GM10248 (cell line): ENCODE measurements at places on chromosomes 3 and 15.

DNA sequence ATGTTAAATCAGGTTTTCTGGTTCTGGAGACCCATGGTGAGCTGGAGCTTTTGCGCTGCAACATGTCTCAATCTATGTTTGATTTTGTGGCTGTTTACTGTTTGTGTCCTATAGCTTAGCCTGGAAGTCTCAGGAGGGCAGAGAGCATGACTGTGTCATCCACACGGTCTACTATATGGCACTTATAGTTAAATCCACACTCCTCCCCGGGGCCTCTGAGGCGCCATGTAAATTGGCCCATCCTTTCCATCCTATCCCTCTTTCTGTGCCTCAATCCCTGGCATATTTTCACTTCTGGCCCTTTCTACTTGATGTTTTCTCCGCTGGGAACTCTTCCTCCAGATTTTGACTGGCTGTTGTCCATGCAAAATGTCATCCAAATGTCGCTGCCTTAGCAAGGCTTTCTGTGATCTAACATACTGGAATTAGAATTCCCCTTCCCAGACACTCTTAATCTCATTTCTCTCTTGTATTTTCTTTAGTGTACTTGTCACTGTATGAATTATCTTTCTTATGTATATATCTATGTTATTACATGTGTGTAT, 560.8 kb upstream of the RGMA start:
- DNase-seq, result no peak

- no peak for DNase-seq
These were observed 1525.7 kb downstream of the SI start for GRCh38 chr3:163552659-163552966.

DNA sequence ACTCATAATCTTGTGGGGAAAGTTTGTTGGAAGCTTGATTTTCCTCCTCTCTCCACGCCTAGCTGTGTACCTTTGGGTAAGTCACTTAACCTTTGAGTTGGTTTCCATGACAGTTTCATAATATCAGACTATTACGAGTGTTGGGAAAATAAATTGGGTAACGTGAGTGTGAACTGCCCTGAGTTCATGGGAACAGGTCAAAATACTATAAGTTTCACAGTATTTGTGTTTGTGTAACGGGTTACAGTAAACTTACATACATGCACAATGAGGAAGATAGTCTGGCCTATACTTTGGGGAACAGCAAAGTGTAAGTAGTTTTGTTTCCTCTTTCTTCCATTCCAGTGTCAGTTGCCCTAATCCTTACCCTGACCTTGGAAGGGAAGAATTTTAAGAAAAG, 509.9 kb downstream of the MECOM start:
- DNase-seq, result no peak

- no peak for DNase-seq
These were observed 250.0 kb upstream of the PROK2 start for GRCh38 chr3:72034986-72035385.

- DNase-seq, result no peak
These were observed 1.1 kb downstream of the NPTN start for GRCh38 chr15:73631915-73632669.

DNA sequence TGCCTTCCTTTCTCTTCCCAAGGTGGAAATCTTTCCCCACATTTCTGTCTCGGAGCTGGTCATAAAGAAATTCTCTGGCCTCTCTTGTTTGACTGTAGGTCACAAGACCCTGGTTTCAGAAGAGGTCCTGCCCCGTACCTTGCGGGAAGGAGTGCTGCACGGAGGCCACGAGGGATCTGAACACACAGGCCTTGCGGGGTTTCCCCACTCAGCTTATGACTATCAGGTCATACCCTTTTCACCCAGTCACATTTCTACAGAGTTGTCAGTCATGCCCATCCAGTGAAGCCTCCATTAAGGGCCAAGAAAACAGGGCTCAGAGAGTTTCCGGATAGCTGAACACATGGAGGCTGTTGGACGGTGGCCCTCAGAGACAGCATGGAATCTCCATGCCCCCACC, 54.7 kb upstream of the ATP13A3 start:
- DNase-seq, result peak; percentile 46

- no peak for DNase-seq
These were observed 38.3 kb downstream of the PDE8A start for GRCh38 chr15:85019815-85020590.

GRCh38 chr15:39622660-39623516, 42.0 kb downstream of the THBS1 start:
- DNase-seq, result no peak

DNA sequence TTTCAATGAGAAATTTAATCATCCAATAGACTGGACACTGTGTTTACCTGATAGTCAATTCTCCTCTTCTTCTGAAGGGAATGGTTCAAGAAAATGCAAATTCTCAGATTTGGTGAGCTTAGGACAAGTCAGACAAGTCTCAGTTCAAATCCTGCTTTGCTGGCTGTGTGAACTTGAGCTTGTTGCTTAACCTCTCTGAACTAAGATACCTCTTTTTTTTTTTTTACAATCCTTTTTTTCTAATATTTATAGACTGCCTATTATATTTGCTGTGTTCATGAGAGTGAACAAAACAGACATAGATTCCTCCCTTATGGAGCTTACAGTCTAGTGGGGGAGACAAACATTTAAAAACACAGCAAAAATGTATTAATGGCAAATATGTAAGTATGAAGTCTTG, 8.2 kb upstream of the SLC28A1 start:
- DNase-seq, result no peak

GRCh38 chr15:69583626-69584025, 131.0 kb downstream of the RPLP1 start:
- no peak for DNase-seq

GRCh38 chr15:61426466-61426865, 197.4 kb upstream of the RORA start:
- DNase-seq, result no peak

DNA sequence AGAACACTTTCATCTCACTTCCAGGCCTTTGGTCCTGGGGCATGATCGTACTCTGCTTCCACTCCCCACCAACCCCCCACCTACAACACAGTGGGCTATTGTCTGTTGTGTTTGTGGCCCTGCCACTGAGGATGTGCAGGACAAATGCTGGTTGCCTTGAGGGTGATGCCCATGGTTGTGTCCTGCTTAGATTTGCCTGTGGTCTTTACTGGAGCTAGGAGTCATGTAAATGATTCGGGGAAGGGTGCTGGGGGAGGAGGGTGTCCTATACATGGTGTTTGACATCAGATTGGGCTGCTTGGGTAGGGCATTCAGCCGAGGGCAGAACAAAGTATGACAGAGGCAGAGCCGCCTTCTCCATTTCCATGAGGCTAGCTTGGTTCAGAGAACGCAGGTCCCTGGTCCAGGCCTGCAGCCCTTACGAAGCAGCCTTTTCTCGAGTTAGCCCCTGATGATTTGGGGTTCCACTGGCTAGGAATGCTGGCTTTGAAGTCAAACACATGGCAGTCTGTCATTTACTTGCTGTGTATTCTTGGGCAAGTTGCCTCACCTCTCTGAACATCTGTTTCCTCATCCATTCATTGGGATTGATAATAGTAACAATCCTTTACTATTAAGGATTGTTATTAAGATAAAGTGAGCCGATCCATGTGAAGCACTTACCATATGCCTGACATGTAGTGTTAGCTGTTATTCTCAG, 6.9 kb downstream of the CORO2B start:
- DNase-seq, result no peak

DNA sequence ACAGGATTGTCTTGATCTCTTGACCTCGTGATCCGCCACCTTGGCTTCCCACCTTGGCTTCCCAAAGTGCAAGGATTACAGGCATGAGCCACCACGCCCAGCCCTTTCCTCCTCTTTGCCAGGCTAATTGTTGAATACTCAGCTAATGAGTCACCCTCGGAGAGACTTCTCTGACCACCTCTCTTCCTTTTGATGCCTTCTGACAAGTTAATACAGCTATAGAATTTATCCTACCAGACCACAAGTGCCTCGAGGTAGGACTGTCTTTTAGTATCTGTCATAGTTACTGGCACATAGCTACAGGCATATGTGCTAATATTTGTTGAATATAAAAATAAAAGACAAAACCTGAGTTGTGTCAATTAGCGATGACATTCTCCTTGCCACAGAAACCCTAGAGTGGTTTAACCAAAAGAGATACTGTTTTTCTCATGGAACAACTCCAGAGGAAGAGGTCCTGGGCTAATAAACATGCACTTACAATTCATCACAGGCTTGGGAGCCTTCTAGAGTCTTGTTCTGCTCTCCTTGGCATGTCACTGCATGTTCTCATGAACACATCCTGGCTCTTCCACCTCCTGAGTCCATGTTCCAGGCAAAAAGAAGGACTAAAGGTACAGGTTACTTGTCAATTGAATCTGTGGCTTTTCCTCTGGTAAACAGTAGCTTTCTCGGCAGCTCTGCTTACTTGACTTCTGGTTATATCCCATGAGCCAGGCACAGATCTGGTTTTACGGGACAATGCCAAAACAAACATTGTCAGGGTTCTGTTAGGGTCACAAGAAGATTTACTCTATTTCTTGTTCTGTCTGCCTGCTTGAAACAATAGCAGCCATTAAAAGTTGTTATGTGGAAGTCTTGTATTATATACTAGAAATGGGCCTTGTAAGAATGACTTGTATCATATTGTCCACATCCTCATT, 332.3 kb downstream of the THSD4 start:
- no peak for DNase-seq

DNA sequence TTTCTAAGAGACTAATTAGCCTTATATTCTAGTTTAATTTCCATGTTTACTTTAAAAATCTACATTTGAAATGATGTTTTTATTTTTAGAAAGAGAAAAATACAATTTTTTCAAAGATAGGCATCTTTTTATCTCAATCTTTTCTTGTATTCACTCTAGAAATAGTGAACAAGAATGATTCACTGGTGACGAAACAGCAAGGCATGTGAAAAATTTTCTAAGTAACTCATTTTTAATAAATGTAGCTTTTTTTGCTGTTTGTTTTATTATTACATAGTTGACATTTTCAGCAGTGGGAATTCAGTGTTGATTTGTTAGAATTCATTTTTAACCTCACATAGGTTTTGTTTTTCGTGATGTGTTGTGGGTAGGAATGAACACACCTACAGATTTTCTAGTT, 1226.4 kb downstream of the NSUN3 start:
- DNase-seq, result no peak

- DNase-seq, result no peak
These were observed 27.8 kb downstream of the STARD5 start for GRCh38 chr15:81296186-81296585.

DNA sequence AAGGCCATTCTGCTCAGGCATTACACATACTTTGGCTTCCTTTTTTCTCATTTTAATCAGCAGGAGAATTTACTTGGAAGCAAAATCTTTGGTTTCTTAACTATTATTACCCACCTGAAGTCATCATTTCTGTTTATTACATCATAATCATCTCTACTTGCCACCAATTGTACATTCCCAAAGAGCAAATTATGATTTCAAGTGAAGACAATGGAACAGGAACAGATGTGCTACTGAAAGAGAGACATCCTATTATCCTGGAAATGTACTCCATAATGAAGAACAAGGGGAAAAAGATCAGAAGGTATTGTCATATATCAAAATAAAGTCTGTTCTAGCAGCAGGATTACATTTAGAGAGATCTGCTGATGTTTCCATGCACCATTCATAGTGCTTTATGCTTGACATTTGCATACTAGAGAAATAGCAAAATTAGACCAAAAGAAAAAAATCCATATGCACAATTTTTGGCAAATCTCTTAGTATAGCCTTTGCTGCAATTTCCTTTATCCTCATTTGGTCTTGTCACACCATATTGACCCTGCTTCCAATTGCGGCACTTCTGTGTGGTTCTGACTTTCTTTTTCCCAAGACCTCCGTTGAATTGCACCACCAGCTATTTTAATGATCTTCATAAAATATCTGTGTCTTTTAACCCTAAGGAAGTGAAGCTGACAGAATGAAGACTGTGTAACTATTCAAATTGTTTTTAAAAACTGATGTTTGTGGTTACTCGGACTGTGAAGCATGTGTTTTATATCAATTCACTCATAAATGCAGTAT, 683.8 kb downstream of the ZNF385D start:
- no peak for DNase-seq

DNA sequence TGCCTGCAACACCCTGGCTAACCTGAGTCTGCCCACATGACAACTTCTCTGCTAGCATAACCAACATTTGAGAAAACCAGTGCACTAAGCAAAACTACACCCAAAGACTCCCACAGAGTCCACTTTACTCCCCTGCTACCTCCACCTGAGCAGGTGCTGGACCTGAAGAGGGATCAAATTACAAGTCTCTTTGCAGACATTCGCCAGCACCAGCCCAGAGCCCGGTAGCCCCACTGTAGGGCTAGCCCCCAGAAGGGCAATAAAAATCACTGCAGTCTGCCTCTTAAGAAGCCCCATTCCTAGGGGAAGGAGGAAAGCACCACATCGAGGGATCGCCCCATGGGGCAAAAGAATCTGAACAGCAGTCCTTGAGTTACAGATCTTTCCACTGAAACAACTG, 472.2 kb downstream of the GRM7 start:
- DNase-seq, result no peak

DNA sequence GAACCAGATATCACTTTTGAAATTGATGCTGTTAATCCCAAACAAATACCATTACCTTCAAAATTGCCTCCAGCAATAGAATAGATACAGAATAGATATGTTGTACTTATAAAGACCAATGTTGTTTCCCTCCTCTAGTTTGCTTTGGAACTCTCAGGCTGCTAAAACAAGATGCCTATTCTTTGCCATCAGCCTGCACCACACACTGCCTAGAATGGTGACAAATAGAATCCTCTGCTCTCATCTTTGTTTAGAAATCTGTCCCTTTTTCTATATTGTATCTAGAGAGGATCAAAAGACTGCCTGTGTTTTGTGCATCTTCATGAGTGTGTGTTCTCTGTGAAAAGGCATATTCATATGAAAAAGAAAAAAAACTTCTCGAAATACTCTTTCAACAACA, 349.2 kb upstream of the CCDC54 start:
- no peak for DNase-seq

- no peak for DNase-seq
These were observed 179.3 kb downstream of the FRMD5 start for GRCh38 chr15:44015545-44016305.

DNA sequence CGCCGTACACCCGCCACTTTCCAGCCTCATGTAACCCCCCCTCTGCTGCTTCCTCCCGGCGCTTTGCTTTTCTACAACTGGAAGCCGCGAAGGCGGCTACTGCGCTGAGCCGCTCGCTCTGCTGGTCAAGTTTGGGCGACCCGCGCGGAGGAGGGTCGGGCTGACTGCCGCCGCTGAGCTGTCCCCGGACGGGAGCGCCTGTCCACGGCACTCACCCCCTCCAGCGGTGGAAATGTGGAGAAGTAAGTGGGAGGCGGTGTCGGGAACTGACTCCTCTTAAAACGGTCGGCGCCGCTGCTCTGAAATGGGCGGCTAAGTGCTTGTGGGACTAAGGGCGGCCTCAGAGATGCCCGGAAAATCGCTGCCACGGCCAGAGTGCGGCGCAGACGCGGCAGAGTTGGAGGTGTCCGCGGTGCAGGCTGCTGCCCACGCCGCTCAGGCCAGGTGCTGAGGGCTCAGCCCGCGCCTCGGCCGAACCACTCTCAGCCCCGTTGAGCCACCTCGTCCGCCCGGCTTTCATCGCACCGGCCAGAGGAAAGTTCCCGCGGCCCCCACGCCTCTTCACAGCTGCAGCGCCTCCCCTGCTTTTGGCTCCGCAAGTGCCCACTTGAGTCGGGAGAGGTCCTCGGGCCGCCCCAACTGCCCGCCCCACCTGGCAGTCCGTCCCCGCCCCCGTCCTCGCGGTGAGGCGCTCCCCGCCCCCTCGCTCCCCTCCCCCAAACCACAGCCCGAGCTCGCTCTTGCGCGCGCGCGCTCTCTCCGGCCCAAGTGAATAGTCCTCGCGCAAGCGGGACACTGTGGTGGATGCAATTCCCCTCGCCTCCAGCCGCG, at the start of gene EPHA6:
EPHA6 (plus strand) TSS at position 775 of the 831 bp plus-strand sequence.
- peak; percentile 35 for DNase-seq

- no peak for DNase-seq
These were observed 20.7 kb upstream of the FBXL22 start for GRCh38 chr15:63576441-63576840.
